GM23248 (cell line): ENCODE measurements at places on chromosomes 1 and 21. TPM values are rescaled to one million over a fixed set of nuclear protein-coding genes. Genes with fewer than 3 reads are reported as not detected.

MTOR gene
- 27.6 and 30.7 TPM in 2 replicates for total RNA-seq

ZBTB8A gene
- 5.3 and 5.6 TPM in 2 replicates for total RNA-seq

MYOM3 gene
- 1.0 and 1.4 TPM in 2 replicates for total RNA-seq

CFHR3 gene
- not detected in 2 replicates for total RNA-seq

TMEM125 gene
- not detected in 2 replicates for total RNA-seq
